AG04450 (cell line): ENCODE measurements at places on chromosomes 12 and 14.

GRCh38 chr14:28057359-28058296, 709.0 kb upstream of the FOXG1 start:
- no peak for DNase-seq

DNA sequence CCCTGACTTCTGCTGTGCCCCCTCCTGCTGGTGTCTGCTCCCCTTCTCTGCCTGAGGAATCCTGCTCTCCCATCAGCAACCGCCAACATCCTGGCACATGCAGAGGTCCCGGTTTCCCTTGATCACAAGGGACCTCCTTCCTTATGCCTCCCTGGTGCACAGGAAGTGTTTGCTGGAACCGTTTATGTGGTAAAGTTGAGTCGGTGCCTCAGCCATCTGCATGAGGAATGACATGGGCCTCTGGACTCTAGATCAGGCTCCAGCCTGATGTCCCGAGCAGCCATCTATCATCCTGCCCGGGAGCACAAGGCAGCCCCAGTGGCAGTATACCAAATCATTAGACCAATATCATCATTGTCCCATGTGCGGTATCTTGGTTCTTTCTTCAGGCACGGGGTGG, 90.4 kb downstream of the BORCS5 start:
- DNase-seq = no peak

DNA sequence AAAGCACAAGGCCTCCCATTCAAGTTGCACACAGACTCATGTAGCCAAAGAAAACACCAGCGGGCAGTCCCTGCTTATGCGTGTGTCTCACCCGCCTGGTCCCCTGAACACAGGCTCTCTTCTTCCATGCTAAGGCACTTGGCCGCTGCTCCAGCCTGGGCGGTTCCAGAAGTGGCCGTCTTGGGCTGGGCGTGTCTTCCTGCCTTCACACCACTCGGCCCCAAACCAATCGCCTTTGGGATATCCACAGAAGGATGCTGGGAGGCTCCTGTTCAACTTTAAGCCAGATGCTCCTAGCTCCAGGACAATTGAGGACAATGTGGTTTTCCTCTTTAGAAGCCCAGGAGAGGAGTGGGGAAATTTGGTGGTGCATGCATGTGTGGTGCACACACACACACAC, 2.2 kb downstream of the SCARB1 start:
- no peak for DNase-seq

- DNase-seq = no peak
Observed at GRCh38 chr14:67986131-67986841, 166.7 kb downstream of the RAD51B start.

GRCh38 chr12:24879644-24880043, 69.3 kb downstream of the BCAT1 start:
- DNase-seq = no peak

- no peak for DNase-seq
Observed at GRCh38 chr12:91565246-91565645, 382.6 kb upstream of the DCN start.

DNA sequence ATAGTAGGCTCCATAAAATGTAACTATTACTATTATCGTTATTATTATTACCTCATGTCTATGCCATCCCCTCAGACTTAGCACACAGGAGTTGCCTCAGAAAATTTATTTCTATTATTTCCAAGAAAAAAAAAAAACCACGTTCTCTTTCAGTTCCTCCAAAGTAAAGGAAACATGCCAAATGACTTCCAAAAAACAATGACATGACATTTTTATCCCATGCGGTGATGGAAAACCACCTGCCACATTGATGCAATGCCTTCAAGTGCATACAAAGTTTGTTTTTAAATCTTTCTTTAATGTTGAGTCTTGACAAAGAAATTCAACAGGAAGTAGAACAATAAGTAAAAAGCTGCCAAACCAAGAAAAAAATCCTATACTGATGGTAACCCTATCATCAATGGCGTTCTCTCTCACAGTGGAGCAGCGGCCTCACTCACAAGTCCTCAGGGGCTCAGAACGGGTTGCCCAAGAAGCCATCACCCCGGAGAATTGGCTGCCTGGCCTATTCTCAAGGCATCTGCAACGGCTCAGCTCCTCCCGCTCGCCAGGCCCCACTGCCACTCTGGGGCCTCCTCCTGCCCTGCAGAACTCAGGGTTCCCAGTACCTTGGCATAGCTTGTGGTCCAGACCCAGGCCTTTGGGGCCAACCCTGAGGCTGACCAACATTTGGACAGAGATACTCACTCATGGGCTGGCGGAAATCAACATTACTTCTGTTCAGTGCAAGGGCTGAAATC, 51.9 kb downstream of the SERPINA3 start:
- DNase-seq = no peak

DNA sequence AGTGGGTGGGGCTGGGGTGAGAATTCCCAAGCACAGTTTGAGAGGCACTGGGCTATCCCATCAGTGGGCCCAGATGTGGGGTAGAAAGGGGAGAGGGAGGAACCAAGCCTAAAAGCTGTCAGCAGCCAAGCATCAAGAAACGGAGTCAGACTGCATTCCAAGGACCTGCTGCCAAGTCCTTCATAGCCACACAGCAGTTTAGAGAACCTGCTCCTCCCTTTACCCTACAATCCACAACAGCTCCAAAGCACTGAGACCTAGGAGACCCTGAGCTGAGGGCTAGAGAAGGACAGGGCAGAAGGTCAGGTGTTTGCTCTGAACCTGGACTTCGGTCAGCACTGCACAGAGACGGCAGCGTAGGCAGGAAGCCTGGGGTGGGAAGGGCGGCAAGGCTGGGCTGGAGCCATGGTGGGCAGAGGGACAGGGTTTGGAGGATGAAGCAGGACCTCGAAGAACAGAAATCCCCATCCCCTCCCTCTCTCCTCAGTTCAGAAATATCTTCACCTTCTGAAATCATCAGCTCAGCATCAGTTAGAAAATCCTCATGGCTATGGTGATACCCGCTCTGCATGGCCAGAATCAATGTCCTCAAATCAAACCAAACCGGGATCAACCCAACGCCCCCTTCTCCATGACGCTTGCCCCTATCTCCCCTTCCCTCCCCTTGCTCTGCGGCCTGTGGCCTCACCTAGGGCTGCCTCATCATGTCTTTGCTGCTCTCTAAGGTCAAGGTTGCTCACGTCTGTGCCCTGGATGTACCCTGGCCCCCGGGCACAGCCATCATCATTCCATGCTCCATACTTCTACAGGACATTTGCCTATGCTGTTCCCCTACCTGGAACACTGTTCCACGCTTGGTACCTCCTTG, 12.9 kb upstream of the SERPINA4 start:
- no peak for DNase-seq

- no peak for DNase-seq
Observed at GRCh38 chr14:74921053-74921620, 1.9 kb downstream of the RPS6KL1 start.

GRCh38 chr12:9699269-9699897, 29.9 kb downstream of the CLEC2D start:
- DNase-seq = no peak

DNA sequence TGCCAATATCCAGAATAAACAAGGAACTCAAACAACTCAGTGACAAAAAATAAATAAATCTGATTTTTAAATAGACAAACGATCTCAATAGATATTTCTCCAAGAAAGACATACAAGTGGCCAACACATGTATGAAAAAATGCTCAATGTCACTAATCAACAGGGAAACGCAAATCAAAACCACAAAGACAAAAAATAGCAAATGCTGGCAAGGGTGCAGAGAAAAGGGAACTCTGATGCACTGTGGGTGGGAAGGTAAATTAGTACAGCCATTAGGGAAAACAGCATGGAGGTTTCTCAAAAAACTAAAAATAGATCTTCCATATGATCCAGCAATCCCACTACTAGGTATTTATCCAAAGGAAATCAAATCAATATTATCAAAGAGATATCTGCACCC, 3.5 kb upstream of the EIF5 start:
- no peak for DNase-seq

DNA sequence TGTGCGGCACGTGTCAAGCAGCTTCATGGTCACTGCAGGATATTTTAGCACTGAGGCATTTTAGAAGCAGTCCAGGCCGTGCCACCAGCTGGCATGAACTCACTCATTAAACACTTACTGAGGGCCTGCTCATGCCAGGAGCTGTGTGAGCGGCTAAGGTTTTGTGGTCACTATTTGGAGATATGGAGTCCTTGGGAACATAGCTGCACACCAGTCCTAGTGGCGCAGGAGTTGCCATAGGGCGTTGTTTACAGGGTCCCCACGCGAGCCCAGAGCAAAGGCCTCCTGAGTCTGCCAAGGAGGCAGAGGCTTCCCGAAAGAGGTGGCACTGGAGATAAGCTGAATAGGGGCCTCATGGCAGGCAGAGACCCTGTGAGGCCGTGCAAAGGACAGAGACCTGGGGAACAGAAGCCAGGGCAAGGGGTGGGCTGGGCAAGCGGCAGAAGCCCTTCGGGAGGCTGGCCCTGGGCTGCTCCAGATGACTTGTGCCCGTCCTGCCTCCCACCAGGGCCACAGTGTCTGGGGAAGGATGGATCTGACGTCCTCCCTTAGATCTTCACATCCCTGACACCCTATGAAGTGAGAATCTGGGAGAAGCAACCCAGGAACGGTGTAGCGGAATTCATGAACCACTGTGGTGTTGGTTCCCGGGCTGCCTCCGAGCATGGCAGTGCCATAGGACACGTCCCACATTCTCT, 38.9 kb downstream of the SFSWAP start:
- DNase-seq = no peak

DNA sequence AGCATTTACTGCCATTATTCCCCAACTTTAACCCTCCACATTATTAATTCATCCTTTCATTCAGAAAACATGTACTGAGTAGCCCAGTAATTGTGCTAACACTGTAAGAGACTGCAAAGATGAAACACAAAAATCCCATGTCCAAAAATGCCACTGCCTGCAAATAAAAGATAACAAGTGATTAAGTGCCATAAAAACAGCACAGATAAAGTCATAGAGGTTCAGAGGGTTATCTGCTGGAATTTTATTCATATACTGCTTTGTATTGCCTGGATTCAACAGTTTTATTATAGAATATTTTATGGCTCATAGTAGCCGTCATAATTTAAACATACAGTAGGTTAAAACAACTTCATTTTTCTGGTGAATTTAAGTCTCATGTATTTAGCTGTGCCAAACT, 177.9 kb downstream of the KICS2 start:
- DNase-seq = no peak

DNA sequence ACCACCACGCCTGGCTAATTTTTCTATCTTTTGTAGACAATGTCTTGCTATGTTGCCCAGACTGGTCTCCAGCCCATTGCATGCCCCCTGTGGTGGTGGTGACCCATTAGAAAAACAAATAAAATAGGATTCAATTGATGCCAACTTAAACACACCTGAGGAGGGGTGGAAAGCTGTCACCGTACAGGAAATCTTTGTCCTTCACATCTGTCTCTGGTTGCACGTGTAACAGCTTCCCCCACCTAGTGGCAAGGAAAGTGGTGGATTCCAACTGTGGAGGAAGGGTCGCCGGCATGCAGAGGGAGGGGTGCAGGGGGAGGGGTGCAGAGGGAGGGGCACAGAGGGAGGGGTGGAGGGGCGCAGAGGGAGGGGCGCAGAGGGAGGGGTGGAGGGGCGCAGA, 26.1 kb upstream of the GPR68 start:
- no peak for DNase-seq

DNA sequence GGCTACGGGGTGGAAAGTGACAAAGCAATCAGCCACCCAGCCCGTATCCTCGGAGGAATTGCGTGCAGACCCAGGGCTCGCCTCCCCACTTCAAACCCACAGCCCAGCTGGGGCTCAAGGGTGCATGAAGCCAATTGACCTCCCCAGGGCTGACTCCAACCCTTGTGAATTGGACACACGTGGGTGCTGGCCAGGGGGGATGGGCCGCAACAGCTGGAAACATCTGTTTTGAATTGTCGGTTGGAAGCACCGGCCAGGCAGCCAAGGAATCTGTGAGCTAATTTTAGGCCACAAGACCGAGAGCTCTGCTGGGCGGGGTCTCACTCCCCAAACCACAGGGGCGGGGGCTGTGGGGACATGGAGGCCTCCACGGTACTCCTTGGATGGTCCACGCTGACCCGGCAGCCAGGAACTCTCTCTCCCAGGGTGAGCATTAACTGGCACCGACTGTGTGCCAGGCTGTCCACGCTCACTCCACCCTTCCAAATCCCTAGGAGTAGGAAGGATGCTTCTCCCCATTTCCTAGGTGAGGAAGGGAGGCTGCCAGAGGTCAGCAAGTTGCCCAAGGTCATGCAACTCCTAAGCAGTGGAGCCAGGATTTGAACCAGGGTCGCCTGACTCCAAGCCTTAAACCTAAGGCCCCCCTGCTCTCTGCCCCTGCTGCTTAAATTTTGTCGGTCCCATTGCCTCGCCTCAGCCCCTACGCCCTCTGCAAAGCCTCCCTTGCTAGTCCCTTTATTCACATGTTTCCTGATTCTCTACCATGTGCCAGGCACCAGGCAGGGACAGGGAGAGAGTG, 11.9 kb upstream of the TMEM119 start:
- peak; percentile 87 for DNase-seq

GRCh38 chr14:74569806-74570591, 42.0 kb downstream of the LTBP2 start:
- DNase-seq = no peak

DNA sequence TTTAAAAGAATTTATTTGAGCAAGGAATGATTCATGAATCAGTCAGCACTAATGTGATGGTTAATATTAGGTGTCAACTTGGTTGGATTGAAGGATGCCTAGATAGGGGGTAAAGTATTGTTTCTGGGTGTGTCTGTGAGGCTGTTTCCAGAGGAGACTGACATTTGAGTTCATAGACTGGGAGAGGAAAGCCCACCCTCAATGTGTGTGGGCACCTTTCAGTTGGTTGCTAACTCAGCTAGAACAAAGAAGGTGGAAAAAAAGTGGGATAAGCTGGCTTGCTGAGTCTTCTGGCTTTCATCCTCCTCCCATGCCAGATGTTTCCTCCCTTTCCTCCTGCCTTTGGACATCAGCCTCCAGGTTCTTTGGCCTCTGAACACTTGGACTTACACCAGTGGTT, 47.2 kb downstream of the TESPA1 start:
- DNase-seq = no peak

GRCh38 chr12:11580125-11580751, 69.2 kb upstream of the ETV6 start:
- DNase-seq = peak; percentile 65

DNA sequence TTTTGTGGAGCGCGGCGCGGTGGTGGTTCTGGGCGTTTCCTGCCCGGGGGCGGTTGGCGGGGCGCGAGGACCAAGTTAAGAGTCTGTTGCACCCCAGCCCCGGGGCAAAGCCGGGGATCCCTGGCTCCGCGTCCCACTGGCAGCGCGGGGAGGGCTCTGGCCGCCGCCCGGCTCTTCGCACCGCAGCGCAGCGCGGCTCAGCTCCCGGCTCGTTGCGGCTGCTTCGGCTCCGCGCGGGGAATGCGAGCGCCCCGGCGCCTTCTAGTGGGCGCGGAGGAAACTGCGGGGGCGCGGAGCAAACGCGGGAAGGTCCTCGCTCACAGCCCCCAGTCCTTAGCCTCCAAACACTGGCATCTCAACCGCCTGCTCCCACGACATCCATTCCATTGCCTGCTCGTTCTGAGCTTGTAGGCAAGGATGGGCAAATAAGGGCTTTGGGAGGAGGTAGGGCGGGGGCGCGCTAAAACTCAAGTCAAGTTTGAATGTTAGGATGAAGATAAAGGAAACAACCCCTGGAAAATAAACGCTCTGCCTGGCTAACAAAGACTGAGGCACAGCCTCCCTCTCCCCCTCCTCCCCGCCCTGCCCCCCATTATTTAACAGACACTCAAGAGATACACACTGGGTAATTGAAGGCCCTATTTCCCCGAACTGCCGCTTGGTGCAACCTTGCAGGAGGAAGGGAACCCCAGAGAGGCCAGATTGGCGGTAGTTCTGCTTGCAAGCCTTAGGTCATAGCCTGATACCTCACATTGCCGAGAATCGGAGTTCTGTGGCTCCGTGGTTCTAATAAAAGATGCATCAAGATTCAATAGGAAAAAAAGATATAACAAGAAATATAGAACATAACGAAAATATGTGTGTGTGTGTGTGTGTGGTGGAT, at the start of gene B4GALNT1:
Gene B4GALNT1 (minus strand): TSS at position 244 of the 883 bp plus-strand sequence. CDS start 1,069 bp downstream, outside the sequence.
- DNase-seq = no peak
